ENCODE measurements at places on chromosomes 2 and 18. TPM values are rescaled to one million over a fixed set of nuclear protein-coding genes. Genes with fewer than 3 reads are reported as not detected.
A peak's percentile ranks its signal among the peaks of the same experiment; 100 is the strongest.

The ADD2 gene
- 2.9 TPM for total RNA-seq

The HOXD13 gene
- not detected for total RNA-seq

GRCh38 chr2:109210431-109211200 lies 81.6 kb downstream of the SH3RF3 start:
- H3K27me3 ChIP-seq: no peaks in the 10 kb centered on the region
- no peaks in the 10 kb centered on the region for H3K36me3 ChIP-seq
- no peaks in the 10 kb centered on the region for H3K4me1 ChIP-seq
- no peak overlapping the region for H3K4me3 ChIP-seq

DNA sequence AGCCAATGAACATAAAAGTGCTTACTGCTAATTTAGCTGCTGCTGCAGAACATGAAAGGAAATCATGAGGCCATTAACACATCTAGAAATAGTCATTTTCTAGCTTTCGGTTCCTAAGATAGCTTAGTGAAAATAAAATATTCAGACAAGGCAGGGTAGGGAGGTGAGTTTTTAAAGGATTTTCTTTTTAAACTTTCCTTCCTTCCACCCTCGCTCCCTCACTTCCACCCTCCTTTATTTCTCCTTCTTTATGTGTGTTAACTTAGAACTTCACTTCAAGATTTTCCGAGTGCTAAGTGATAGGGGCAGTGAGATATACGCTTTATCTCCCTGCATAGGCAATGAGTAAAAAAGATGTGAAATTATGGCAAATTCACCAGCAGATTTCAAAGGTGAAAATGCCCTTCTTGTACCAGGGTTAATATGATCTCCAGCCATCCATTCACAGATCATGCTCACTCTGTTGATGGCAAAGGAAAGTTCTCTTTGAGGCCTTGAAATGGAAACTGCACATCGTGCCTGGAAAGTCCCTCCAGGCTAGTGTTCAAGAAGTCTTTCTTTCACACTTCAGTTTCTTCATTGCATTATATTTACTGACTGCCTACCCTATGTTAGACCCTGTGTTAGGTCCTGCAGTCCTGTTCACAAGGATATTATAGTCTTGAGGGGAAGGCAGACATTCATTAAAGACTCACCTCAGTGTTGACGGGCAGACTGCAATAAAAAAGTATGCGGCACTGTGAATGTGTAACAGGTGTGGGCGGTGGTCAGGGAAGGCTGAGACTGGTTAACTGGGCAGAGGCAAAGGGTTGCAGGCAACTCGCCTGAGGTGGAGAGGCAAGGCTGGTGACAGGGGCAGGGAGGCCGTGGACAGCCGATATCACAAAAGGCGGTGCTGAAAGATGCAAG lies 200.8 kb downstream of the PLCL1 start:
- H3K4me3 ChIP-seq: peak overlapping the region; percentile 0
- H3K4me1 ChIP-seq: no peaks in the 10 kb centered on the region
- H3K36me3 ChIP-seq: no peaks in the 10 kb centered on the region
- H3K27me3 ChIP-seq: no peaks in the 10 kb centered on the region
- H3K27ac ChIP-seq: no peak overlapping the region

- no peak for DNase-seq
- no peaks in the 10 kb centered on the region for H3K36me3 ChIP-seq
- no peak overlapping the region for H3K4me3 ChIP-seq
- no peaks in the 10 kb centered on the region for H3K4me1 ChIP-seq
These were observed 47.8 kb downstream of the HK2 start for GRCh38 chr2:74881626-74882298.

The KLHL14 gene
- 15.4 TPM for total RNA-seq

The LIPT1 gene
- 10.3 TPM for total RNA-seq

- no peaks in the 10 kb centered on the region for H3K4me1 ChIP-seq
- H3K36me3 ChIP-seq: no peaks in the 10 kb centered on the region
- DNase-seq: no peak
- H3K27ac ChIP-seq: no peak overlapping the region
- no peak overlapping the region for H3K4me3 ChIP-seq
These were observed 57.1 kb downstream of the FBLN7 start for GRCh38 chr2:112195167-112195766.

The SCYGR3 gene
- total RNA-seq: not detected

DNA sequence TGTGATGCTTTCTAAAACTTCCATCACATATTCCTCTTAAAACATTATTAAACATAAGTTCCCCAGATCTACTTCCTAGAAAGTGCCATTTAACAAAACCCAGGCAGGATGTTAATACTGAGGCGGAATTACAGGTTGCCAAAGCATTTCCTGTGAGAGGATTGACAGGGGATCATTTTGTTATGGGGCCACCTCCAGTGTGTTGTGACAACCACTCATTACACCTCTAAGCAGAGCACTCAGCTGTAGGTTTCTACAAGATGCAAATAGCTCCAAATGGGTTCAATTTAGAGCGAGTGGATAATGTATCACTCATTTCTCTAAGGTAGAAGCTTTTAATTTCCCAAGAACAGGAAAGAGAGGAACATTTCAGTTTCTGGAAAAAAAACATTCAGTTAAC lies 1429.5 kb upstream of the ACVR2A start:
- H3K4me1 ChIP-seq: no peaks in the 10 kb centered on the region
- H3K4me3 ChIP-seq: no peak overlapping the region
- no peaks in the 10 kb centered on the region for H3K36me3 ChIP-seq
- no peak overlapping the region for H3K27ac ChIP-seq
- no peaks in the 10 kb centered on the region for H3K27me3 ChIP-seq

The EFEMP1 gene
- 171 TPM for total RNA-seq

- H3K36me3 ChIP-seq: no peaks in the 10 kb centered on the region
- H3K4me3 ChIP-seq: no peak overlapping the region
- H3K27me3 ChIP-seq: no peaks in the 10 kb centered on the region
- DNase-seq: peak; percentile 88
- H3K27ac ChIP-seq: no peak overlapping the region
These were observed 169.2 kb upstream of the SMAD2 start for GRCh38 chr18:48099481-48100164.

GRCh38 chr18:6961331-6961730 lies 156.3 kb downstream of the LAMA1 start:
- H3K36me3 ChIP-seq: peaks cover 2% of the 10 kb centered on the region
- H3K27me3 ChIP-seq: no peaks in the 10 kb centered on the region
- DNase-seq: no peak
- H3K4me3 ChIP-seq: no peak overlapping the region
- no peaks in the 10 kb centered on the region for H3K4me1 ChIP-seq
- H3K27ac ChIP-seq: no peak overlapping the region

GRCh38 chr2:46798998-46799698 lies 116.5 kb downstream of the MCFD2 start:
- DNase-seq: no peak
- no peak overlapping the region for H3K27ac ChIP-seq
- H3K27me3 ChIP-seq: no peaks in the 10 kb centered on the region
- no peaks in the 10 kb centered on the region for H3K36me3 ChIP-seq
- peaks cover 5% of the 10 kb centered on the region for H3K4me1 ChIP-seq

DNA sequence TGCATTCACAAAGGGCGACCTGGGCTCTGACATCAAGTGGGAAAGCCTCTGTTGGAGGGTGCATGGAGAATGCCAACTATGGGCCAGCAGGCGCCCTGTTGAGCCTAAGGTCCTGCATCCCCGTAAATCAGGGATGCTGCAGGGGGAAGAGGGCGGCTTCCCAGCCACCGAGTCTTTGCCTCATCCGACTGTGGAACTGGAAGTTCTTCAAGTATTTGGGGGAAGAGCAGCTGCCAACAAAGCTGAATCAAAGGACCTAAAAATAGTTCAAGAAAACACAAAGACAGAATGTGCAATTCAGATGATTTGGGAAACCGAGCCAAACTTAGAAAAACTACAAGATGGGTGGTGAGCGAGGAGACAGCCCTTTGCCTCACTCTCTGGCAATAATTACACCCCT lies 281.1 kb upstream of the MGAT5 start:
- H3K27ac ChIP-seq: no peak overlapping the region
- no peaks in the 10 kb centered on the region for H3K36me3 ChIP-seq
- no peak for DNase-seq
- H3K27me3 ChIP-seq: no peaks in the 10 kb centered on the region

The BCL2 gene
- total RNA-seq: 39.2 TPM

- H3K36me3 ChIP-seq: no peaks in the 10 kb centered on the region
- H3K4me3 ChIP-seq: no peak overlapping the region
- H3K27me3 ChIP-seq: no peaks in the 10 kb centered on the region
- no peaks in the 10 kb centered on the region for H3K4me1 ChIP-seq
- peak overlapping the region; percentile 74 for H3K27ac ChIP-seq
These were observed 670 bp upstream of the INPP5D start for GRCh38 chr2:233059547-233059796.

DNA sequence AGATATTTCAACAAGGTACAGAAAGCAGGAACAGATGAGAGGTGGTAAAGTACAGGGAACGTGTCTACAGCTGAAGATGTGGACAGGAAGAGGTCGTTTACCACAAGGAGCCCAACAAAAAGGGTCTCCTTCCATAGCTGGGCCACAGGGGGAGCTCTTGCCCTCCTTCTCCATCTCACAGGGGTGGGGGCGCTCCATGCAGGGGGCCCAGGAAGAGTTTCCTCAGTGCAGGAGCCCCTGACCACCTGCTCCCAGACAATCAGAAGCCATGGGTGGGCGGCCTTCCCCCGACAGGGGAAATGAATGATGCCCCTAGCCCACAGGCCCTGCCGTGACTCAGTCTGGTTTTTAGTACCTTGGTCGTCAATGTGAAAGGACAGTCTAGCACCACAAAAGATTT lies 163.6 kb upstream of the ZNF516 start:
- H3K27me3 ChIP-seq: no peaks in the 10 kb centered on the region
- no peak overlapping the region for H3K27ac ChIP-seq
- no peak for DNase-seq
- H3K4me3 ChIP-seq: no peak overlapping the region

- no peaks in the 10 kb centered on the region for H3K27me3 ChIP-seq
- peak overlapping the region; percentile 52 for H3K27ac ChIP-seq
- no peak for DNase-seq
- no peak overlapping the region for H3K4me3 ChIP-seq
- no peaks in the 10 kb centered on the region for H3K36me3 ChIP-seq
These were observed 64.3 kb downstream of the BABAM2 start for GRCh38 chr2:27954771-27955383.

- H3K4me3 ChIP-seq: no peak overlapping the region
- no peaks in the 10 kb centered on the region for H3K4me1 ChIP-seq
- DNase-seq: no peak
- H3K36me3 ChIP-seq: peaks cover 2% of the 10 kb centered on the region
These were observed 3.8 kb downstream of the BOK start for GRCh38 chr2:241562269-241562891.

All from kidney (tissue), 22 donors.